Mononuclear cell (primary cell): ENCODE measurements at places on chromosomes 3 and 15. TPM values are rescaled to one million over a fixed set of nuclear protein-coding genes. Genes with fewer than 3 reads are reported as not detected.

Gene CAND2
- 0.84 TPM for total RNA-seq

Gene MKRN2
- 19.7 TPM for total RNA-seq

Gene SUCNR1
- 0.94 TPM for total RNA-seq

Gene ABHD17C
- total RNA-seq, result 0.84 TPM

Gene GRK7
- total RNA-seq, result 0.10 TPM

Gene LRRIQ4
- not detected for total RNA-seq

Gene CLDN1
- total RNA-seq, result 0.10 TPM

Gene SLC22A14
- 0.10 TPM for total RNA-seq

Gene ROBO1
- 0.42 TPM for total RNA-seq

Gene GORASP1
- 17.9 TPM for total RNA-seq

Gene FBLN2
- total RNA-seq, result 0.73 TPM

Gene MEX3B
- 1.3 TPM for total RNA-seq

Gene RBMS3
- 2.1 TPM for total RNA-seq

Gene SCN11A
- total RNA-seq, result under 0.01 TPM

Gene LYZL4
- total RNA-seq, result not detected

Gene ZNF80
- total RNA-seq, result 1.2 TPM

Gene SLC27A2
- 0.42 TPM for total RNA-seq

Gene IREB2
- total RNA-seq, result 68.1 TPM

Gene CCR4
- total RNA-seq, result 52.9 TPM

Gene SERPINI2
- total RNA-seq, result not detected

Gene LPCAT4
- 9.2 TPM for total RNA-seq

Gene CLDN18
- total RNA-seq, result under 0.01 TPM

Gene GUCA1C
- not detected for total RNA-seq

Gene HCLS1
- total RNA-seq, result 113 TPM

Gene C3orf52
- total RNA-seq, result 1.3 TPM

Gene CFAP161
- total RNA-seq, result 3.7 TPM

Gene PLS1
- 1.2 TPM for total RNA-seq

Gene NOX5
- not detected for total RNA-seq

Gene CHRM5
- total RNA-seq, result not detected

Gene SKOR1
- total RNA-seq, result 1.9 TPM

Gene IL20RB
- 0.94 TPM for total RNA-seq

Gene SLCO2A1
- total RNA-seq, result not detected

Gene NAA50
- 115 TPM for total RNA-seq

Gene AGBL1
- total RNA-seq, result under 0.01 TPM

Gene RBP2
- not detected for total RNA-seq

Gene EFHB
- total RNA-seq, result 0.73 TPM

Gene RBM5
- 375 TPM for total RNA-seq

Gene STRIT1
- total RNA-seq, result not detected

Gene CLSTN2
- total RNA-seq, result not detected

Gene CRYBG3
- total RNA-seq, result 5.6 TPM

Gene DPPA2
- not detected for total RNA-seq

Gene CD80
- 5.9 TPM for total RNA-seq

Gene GALK2
- total RNA-seq, result 14.5 TPM

Gene ADCY5
- total RNA-seq, result not detected
